Motor neuron (in vitro differentiated cells): ENCODE measurements at places on chromosomes 5 and 9. TPM values are rescaled to one million over a fixed set of nuclear protein-coding genes. Genes with fewer than 3 reads are reported as not detected.

GPSM1 gene
- total RNA-seq, result 26.5 and 36.8 TPM in 2 replicates

DNA sequence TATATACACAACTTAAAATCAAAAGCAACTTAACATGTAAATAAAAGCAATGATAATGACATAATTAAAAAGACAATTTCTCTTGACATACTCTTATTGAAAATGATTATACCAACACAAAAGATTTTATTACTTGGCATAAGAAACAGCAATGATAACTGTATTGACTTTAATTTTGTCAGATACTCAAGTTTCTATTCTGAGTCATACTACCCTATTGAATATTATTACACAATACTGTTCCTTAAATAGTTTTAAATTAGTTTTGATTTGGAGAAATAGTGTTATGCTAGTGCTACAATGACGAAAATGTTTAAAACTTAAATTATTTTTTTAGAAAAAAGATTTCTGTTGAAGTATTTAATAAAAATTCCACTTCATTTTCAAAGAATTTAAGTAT, 1319.3 kb upstream of the C9orf72 start:
- ATAC-seq, result no peak

DNA sequence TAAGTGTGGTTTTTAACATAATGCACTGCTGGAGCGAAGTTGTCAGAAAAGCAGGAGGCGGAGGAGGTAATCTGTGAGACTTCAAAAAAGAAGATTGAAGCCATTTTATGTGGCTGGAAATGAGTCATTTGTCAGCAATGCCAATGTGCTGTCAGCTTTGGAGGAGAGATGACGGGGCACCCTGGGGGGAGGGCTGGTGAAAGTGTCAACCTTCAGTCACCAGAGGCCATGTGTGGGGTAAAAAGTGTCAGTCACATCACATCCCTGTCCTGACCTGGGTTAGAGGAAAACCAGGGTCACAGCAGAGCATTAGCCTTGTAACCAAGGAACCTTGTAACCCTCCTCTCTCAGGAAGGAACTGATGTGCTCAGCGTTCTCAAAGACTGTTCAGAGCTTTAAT, 59.1 kb downstream of the TLR4 start:
- no peak for ATAC-seq

MSH3 gene
- total RNA-seq, result 16.2 and 16.9 TPM in 2 replicates

DNA sequence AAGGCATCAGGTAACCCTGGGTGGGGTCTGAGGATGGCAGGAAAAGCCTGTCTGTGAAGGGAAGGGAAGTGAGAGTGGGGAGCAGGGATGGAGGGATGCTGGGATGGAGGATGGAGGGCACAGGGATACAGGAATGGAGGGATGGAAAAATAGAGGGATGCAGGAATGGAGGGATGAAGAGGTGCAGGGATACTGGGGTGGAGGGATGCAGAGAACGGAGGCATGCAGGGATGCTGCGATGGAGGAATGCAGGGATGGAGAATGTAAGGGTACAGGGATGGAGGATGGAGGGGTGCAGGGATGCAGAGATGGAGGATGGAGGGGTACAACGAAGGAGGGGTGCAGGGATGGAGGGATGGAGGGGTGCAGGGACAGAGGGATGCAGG, 9.1 kb downstream of the PTGES2 start:
- no peak for ATAC-seq
